ENCODE measurements at places on chromosomes 1 and 21. TPM values are rescaled to one million over a fixed set of nuclear protein-coding genes. Genes with fewer than 3 reads are reported as not detected.
A peak's percentile ranks its signal among the peaks of the same experiment; 100 is the strongest.

LDLRAD1 gene
- total RNA-seq, result not detected

DNA sequence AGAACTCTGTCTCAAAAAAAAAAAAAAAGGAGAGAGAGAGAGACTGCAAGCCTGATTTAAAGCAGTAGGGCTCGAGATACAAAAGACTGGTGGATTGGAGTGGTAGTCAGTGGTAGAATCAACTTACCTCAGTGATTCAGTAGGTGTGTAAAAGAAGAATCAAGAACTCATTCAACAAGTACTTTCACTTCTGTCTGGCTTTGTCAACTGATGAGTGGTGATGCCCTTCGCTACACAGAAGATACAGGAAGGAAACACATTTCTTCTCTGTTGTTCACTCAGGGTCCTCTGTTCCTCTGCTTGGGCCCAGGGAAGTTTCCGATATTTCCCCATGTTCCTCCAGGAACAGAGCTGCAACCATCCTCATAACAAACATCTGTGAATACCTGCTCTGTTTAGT lies 68.6 kb upstream of the COG2 start:
- no peak for DNase-seq

DIO1 gene
- total RNA-seq, result not detected

TAS1R3 gene
- not detected for total RNA-seq

C1orf141 gene
- total RNA-seq, result not detected

DNA sequence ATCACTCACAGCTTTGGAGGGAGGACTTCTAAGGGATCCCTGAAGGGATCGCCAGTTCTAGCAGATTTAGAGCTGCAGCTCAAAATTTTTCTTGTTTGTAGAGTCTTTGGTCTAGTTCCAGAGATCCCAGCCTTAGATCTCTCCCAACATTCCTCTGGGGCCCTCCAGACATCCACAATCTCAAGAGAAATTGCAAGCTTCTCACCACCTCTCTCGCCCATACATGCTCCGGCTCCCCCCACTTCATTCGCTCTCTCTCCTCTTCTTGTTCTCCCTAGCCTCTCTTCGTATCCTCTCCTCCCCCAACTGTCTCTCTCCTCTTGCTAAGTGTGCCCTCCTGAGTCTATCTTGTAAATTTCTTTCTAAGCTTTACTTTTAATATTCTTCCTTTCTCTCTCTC lies 15.1 kb upstream of the TUT4 start:
- no peak for DNase-seq

GRCh38 chr1:219963432-219963831 lies 35.1 kb upstream of the SLC30A10 start:
- no peak for DNase-seq

- no peak for DNase-seq
Observed at GRCh38 chr1:164886101-164886500, 327.1 kb downstream of the PBX1 start.

ADCY10 gene
- not detected for total RNA-seq

DNA sequence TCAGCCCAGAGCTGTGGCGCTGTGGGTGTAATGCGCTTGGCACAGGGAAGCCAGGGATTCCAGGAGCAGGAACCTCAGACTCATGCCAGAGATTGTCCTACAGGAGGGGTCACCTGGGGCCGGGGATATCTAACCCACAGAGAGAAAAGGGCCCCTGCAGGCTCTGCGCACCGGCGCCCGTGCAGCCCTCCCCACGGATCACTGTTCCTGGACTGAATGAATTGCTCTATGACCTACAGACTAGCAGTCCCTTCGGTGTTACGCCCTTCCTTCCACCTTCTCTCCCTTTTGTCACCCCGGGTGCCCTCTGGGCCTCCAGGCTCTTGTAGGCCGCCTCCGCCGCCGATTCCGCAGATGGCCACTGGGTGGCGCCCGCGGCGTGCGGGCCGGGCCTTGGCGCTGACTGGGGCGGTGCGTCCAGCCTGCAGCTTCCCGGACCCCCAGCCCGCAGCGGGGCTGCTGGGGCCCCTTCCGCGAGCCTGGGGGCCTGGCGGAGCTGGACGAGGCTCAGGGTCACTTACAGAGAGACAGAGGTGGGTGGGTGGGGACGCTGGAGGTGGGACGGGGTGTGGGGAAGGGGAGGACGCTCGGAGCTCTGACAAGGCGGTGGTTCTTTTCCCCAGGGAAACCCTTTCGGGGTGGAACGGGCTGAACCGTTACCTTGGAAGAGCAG lies 101.3 kb downstream of the IER5 start:
- peak; percentile 50 for DNase-seq

OTUD3 gene
- total RNA-seq, result 3.5 TPM
